NCI-H187 (cell line): ENCODE measurements at places on chromosomes 5 and 9.

DNA sequence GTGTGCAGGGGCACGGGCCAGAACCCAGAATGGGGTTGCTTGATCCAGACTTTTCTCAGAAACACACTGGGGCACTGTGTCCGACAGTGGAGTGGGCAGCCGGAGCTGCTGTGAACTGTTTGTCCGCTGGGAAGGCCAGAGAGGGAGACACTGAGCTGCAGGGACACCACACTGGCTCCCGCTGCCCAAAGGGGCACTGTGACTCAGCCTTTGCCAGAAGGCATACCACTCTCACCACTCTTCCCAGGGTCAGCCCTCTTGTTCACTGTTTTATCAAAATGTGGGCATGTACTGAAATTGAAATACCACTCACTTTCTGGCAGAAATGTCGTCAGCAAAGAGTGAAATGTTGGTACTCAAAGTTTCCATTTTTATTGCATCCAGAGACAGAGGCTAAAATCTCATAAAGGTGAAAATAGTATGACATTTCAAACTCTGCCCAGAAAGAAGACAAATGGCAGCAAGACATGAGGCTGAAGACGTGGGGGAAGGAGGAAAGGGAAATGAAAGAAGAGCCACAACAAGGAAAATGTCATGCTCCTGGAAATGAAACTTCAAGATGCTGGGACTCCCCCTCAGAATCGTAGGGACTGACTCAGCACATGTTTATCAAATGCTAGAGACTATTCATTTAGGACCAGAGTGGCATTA is 4.5 kb upstream of the IL7R start:
- no peak for DNase-seq

- no peak for DNase-seq
Measured at GRCh38 chr5:120035815-120036577, 406.6 kb downstream of the FAM170A start.

DNA sequence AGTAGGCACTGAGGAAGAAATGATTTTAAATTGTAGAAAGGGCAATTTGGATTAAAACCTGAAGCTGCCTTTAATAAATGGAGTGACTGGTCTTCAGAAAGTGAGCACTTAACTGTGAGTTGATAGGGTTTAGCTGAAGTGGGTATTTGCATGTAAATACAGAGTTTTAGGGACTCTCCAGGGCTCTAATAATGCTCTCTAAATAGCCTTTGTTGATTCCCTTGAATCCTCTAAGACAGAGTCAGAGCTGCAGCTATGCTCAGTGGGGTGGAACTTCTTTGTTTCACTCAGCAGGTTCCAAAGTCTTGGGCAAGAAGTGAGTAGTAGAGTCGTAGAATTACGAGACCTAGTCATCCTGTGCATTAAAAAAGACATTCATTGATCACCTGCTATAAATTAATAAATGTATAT is 21.4 kb downstream of the GLRA1 start:
- no peak for DNase-seq

- no peak for DNase-seq
Measured at GRCh38 chr9:130732136-130732535, 38.6 kb downstream of the EXOSC2 start.

- DNase-seq, result peak; percentile 57
Measured at GRCh38 chr9:122227575-122227900, 1.2 kb downstream of the LHX6 start.

GRCh38 chr9:106820866-106821265 is 42.1 kb upstream of the ZNF462 start:
- DNase-seq, result no peak
